ENCODE measurements at places on chromosomes 5 and 9.
A peak's percentile ranks its signal among the peaks of the same experiment; 100 is the strongest.

GRCh38 chr5:103690676-103691075, 128.1 kb upstream of the NUDT12 start:
- no peak for DNase-seq

GRCh38 chr5:97544678-97545077, 361.6 kb upstream of the RIOK2 start:
- DNase-seq = no peak

DNA sequence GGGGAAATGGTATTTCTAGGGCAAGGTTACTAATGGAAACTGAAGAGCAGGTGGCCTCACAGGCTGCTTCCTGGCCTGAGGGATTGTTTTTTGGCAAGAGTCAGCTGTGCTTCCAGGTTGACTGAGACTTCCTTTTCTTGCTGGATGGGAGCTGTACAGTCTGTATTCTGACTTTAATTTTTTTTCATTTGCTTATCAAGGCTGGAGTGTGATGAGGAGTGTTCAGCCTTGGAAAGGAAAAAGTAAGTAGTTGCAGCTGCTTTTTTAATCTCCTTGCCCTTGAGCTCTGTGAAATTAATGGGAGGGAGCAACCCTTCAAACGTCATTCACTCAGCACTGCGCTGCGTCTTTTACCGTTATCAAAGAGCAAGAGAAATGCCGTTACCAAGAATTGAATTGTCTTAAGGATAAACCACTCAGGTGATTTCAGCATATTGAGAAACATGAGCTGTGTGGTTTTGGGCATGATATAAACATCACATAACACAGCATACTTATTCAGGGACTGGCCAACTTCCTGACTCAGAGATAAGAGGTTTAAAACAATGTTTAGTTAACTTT, 47.6 kb downstream of the AQP7 start:
- no peak for DNase-seq

GRCh38 chr9:133728856-133729616, 9.1 kb downstream of the SARDH start:
- DNase-seq = no peak

GRCh38 chr5:154265197-154265773, 74.8 kb downstream of the GALNT10 start:
- DNase-seq = no peak

GRCh38 chr5:181203093-181203711, 1.8 kb downstream of the TRIM7 start:
- DNase-seq = peak; percentile 79

GRCh38 chr9:122333169-122333808, 37.5 kb upstream of the PTGS1 start:
- DNase-seq = no peak

DNA sequence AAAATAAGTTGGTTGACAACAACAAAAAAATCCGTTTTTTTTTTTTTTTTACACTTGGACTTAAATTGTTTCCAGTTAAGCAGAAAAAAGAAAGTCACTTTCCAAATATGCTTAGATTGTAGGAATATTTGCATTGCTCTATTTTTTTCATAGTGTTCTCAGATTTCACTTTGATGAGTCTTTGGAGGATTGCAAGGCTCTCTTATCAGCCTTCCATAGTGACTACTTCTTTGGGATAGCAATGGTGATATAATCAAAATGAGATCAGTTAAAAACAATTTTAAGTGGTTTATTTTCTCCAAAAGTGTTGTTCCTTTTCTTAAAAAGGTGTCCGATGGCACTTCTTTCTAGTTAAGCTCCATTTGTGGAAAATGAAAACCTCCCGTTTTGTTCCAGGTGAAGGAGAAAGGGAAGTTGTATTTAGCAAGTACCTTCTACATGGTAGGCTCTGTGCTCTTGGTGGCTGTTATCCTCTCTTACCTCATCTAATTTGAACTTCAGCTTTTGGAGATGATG, 3.9 kb downstream of the RASGRF2 start:
- DNase-seq = peak; percentile 51

DNA sequence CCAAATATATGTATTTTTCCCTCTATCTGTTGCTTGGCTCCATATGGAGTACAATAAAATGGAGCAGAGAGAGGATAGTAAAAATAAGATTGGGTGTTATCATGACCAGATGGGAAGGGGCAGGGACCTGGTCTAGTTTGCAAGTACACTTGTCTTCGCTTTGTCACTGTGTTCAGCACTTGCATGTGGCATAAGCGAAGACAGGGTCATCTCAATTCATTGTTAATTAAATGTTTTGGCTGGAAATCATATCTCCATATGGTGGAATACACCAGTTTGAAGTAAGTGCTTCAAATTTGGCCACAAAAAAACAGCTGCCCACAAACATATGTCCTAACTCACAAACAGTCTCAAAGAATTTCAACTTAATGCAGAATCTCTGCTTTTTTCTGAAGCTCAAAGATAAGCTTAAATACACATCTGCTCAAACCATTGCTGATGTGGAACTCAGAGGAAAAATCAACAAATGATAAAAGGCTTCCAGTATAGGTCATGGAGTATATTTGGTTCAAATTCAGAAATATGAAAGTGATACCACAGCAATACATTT, 865.4 kb downstream of the TLE4 start:
- DNase-seq = no peak

GRCh38 chr9:2043881-2044462, 28.8 kb downstream of the SMARCA2 start:
- no peak for DNase-seq

- DNase-seq = no peak
Measured at GRCh38 chr9:126171641-126172040, 155.0 kb upstream of the MVB12B start.

DNA sequence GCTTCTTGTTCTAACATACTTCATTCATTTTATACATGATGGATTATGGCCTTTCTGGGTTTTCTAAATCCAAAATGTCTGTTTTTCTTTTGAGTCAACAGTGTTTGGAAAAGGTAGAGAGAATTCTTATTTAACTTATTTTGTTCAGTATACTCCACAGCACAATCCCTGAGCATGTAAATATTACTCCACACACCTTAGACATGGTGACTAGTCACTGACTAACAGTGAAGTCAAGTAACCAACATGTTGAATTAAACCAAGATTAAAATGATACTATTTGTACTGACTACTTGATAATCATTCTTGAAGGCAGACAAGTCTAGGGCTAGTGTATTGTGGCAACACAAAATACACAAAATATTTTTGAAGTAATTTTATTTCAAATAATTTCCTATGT, 55.0 kb downstream of the HAPLN1 start:
- no peak for DNase-seq

DNA sequence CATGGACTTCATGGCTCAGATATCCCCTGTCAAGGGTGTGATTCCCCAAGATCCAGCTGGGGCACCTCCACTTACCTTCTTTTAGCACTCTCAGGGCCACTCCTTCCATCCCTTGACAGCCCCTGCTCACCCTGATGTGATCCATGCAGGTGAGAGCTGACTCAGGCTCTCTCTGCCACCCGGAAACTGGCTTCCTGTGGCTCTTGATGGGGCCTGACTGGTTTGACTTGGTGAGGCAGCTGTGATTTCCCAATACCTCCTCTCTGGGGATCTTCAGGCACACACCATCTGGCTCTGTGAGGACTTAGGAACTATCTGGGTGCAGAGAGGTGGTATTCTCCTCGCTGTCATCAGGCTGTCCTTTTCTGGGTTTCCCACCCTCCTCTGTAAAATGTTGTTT, 7.9 kb upstream of the FAT2 start:
- DNase-seq = no peak

- DNase-seq = peak; percentile 10
Measured at GRCh38 chr5:74272024-74272775, 368.3 kb downstream of the ENC1 start.

- DNase-seq = peak; percentile 60
Measured at GRCh38 chr5:1374679-1375055, 29.8 kb upstream of the CLPTM1L start.

DNA sequence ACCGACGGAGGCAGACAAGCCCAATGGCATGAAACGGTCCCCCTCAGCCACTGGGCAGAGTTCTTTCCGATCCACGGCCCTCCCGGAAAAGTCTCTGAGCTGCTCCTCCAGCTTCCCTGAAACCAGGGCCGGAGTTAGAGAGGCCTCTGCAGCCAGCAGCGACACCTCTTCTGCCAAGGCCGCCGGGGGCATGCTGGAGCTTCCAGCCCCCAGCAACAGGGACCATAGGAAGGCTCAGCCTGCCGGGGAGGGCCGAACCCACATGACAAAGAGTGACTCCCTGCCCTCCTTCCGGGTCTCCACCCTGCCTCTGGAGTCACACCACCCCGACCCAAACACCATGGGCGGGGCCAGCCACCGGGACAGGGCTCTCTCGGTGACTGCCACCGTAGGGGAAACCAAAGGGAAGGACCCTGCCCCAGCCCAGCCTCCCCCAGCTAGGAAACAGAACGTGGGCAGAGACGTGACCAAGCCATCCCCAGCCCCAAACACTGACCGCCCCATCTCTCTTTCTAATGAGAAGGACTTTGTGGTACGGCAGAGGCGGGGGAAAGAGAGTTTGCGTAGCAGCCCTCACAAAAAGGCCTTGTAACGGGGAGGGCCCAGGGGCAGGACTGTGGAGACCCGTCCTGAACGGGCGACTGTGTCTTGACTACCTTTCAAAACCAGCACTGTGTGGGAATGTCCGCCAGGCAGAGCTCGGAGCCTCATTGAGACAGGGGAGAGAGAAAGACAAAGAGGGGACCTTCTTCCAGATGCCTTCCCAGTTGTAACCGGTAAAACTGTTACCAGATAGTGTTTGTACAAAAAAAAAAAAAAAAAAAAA, 29.9 kb downstream of the CD180 start:
- no peak for DNase-seq

Data from fibroblast of gingiva (primary cell).